ENCODE measurements at places on chromosomes 11 and 22.

DNA sequence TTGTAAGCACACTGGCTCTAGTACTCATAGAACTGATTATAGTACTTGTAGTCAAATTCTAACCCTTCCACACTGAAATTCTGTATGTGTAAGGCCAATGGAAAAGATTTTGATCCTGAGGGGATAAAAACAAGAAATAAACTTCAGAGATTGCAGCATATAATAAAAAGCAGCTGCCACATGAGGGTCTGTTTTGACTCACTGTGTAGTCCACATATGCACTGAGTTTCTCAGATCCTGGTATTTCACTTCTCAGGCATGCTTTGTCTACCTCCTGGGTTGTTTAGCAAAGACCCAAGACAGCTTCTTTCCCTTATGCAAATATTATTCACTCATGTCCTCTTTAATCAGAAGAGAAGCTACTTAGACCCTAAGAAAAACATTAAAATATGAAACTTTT, 71.1 kb upstream of the SLC5A12 start:
- peak; percentile 77 for DNase-seq

DNA sequence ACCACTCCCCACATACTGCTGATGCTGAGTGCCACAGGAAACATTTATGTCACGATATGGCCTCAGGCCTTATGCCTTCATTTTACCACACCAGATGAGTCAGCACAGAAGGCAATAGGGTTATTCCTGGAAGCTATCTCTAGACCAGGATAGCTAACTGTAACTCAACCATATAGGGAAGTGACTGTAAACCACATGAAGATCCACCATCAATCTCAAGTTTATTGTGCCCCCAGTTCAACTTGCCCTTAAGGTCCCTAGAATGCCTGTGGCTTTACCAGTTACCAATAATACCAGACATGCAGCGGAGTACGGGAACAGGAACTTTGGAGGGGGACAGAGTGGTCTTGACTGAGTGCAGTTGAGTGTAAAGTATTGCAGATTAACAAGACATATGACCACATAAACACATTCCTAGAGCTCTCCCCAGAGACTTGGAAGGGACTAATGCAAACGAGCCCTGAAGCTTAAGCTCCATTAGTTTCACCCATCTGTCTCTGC, 180.9 kb downstream of the KIF18A start:
- DNase-seq = peak; percentile 100

GRCh38 chr22:24063986-24064385, 52.9 kb downstream of the CABIN1 start:
- DNase-seq = no peak

GRCh38 chr11:128522943-128523518, 64.3 kb downstream of the ETS1 start:
- DNase-seq = no peak

- DNase-seq = no peak
These were observed at the start of gene OR52J3 for GRCh38 chr11:5046226-5046625. Gene OR52J3 (plus strand): TSS chr11:5046526. CDS start chr11:5046526, 0 bp downstream.

- DNase-seq = peak; percentile 54
These were observed 7.9 kb downstream of the NCAM1 start for GRCh38 chr11:112968941-112969713.

GRCh38 chr11:2432171-2432621, 12.1 kb downstream of the TRPM5 start:
- DNase-seq = no peak

DNA sequence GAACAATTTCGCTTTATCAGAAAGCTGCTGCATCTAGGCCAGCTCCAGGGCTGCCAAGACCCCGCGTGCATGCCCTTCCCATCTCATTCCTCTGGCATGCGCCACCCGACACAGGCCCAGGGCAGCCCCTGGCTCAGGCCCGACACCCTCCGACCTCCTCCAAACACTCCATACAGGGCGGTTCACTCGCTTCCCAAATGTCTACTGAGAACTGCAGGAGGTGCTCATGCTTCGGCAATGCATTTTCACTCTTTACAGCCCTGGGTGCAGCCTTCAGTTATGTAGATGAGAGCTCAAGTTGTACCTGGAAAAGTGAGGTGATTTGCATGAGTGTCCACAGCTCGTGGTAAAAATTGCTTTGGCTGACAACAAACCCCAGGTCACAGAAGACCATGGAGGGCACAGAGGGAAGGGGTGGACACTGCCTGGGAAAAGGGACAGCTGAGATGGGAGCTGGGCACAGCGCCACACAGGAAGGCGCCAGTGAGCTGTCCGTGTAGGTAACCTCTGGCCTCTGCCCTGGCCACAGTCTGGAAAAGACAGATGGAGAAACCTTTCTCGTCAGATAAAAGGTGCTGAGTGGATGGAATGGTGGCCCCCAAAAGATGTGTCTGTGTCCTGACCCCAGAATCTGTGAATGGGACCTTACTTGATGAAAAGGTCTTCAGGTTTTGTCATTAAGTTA, 1351.9 kb downstream of the BRD1 start:
- no peak for DNase-seq

DNA sequence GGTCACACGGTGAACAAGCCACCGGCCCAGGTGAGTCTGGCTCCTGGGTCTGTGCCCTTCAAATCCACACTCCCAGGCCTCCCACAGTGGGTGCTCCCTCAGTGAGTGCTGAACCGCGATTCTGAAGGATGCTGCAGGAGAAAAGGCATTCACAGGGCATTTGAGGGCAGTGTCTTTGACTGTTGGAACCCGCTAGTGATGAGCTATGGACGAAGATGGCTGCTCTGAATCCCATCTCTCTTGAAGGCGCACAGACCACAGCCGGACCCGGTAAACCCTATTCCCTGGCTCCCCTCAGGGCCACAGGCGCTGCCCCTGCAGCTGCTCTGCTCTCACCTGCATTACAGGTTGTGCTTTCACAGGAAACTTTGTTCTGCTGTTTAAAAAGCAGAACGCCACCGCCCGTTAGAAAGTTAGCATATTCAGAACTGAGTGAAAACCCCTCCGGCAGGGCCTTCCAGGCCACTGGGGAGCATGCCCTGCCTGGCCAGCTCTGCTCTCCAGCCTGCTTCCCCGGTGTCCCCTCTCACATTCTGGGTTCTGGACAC, 3.2 kb downstream of the LRRC32 start:
- no peak for DNase-seq

All from fibroblast of skin of left quadriceps (primary cell).